ENCODE measurements at places on chromosomes 2 and 18.

- no peak for DNase-seq
Measured at GRCh38 chr2:152587187-152587947, 129.9 kb downstream of the PRPF40A start.

GRCh38 chr18:40789286-40789685 lies 1165.7 kb upstream of the PIK3C3 start:
- no peak for DNase-seq

DNA sequence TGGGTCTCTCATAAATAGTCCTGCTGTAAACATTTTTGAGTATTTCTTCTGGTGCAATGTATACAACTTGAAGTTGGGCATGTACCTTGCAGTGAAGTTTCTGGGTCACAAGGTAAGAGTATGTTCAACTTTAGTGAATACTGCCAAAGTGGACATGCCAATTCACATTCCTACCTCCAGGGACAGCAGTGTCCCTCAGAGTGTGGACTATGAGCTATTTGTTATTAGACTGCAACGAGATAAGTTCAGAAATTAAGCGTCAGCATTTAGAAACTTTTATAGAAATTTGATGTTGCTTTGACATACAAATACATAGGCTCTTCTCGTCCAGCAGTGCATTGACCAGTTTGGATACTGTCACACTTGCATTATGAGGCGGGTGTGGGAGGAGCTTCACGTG lies 7.2 kb upstream of the ACKR3 start:
- DNase-seq: no peak

DNA sequence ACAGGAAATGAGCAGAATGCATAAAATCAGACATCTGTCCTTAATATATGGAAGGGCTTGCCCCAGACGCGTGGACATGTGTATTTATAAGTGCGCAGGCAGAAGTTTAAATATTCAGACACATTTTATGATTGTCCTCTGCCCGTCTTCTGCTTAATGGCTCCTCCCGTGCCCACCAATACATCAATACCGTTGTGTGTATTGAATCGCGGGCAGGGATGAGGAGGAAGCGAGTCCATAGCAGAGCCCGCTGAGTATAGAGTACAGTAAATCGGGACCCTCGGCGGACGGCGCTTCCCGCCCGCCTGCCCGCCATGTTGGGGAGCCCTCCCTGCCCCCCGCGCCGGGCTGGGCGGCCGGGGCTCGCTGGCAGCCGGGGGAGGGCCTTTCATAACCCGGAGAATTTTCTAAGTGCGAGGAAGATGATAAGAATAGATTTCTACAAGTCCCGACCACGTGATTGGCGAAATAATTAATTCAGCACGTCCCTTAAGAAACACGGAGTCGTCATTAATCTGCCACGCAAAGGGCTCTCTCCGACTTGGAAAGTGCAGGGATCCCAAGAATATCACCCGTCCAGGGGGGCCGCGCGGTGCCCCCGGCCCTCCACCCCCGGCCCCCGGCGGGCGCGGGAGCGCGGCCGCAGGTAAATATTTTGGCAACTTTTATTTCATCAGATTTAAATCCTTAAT lies at the start of gene HOXD3:
Gene HOXD3, plus strand, starts transcription at position 501 of the 692 bp plus-strand sequence. CDS start 11,808 bp downstream, outside the sequence.
- DNase-seq: no peak

- no peak for DNase-seq
Measured at GRCh38 chr2:32291746-32292145, 14.0 kb downstream of the YIPF4 start.

Data from upper lobe of left lung (tissue), 6 donors.